ENCODE measurements at places on chromosomes 3 and 15.
A peak's percentile ranks its signal among the peaks of the same experiment; 100 is the strongest.

DNA sequence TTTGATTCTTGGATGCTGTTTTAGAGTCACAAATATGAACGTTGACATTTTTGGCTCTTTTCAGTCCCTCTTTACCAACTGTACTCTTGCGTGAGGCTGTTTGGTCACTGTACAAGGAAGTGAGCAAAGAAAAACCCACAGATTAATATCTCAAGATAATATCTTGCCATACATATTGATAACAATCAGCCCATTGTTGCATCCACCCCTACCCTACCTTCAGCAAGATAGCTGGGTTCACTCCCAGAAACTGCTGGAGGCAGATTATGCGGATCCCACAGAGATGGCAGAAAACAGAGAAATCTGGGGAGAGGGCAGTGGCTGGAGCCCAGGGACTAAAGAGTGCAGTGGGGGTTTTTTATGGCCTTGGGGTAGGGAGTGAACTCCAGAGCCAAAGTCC, 29.9 kb upstream of the MFSD1 start:
- DNase-seq: no peak

- DNase-seq: no peak
Observed at GRCh38 chr3:12230406-12230805, 58.5 kb upstream of the PPARG start.

GRCh38 chr15:92845126-92845508, 55.0 kb upstream of the CHD2 start:
- peak; percentile 49 for DNase-seq

GRCh38 chr3:97264180-97264579, 449.8 kb downstream of the EPHA6 start:
- DNase-seq: no peak

- no peak for DNase-seq
Observed at GRCh38 chr3:23633261-23633960, 172.3 kb upstream of the UBE2E1 start.

GRCh38 chr3:195207056-195207455, 63.9 kb downstream of the XXYLT1 start:
- no peak for DNase-seq

DNA sequence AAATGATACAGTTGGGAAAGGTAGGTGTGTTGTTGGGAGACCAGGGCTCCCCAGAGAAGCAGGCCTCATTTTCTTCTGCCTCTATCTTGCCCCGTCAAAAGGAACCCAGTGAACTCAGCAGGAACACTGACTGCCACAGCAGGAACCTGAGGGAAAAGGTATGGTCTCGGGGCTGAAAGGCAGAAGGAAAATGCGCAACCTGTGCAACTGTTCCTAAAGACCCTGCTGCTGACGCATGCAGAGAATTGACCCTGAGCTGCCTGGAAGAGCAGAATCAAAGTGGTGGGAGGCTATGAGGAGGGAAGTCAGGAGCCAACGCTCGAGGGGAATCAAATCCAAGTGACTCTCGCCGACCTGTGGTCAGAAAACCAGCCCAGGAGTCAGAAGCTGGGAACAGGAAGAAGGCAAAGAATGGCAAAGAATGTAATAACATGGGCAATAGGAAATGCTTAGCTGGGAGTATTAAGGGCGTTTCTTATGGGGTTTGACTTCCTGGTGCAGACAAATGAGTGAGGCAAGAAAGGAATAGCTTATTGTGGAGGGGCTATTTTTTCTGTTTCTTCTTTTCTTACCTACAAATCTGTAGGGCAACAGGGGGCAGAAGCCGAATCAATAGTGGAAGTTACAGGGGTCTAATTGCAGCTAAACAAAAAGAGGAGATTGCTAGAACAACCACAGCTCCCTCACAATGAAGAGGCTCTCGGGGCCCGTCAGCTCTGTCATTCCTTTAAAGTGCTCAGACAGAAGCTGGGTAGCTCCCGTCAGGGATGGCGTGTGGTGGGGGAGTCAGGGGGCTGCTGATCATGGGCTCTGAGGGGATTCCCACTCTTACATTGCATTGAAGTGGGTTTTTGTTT, 65.4 kb upstream of the DLG1 start:
- DNase-seq: no peak

GRCh38 chr3:82815417-82816058, 1054.1 kb upstream of the GBE1 start:
- no peak for DNase-seq

- no peak for DNase-seq
Observed at GRCh38 chr3:140816372-140817195, 125.1 kb upstream of the SLC25A36 start.

DNA sequence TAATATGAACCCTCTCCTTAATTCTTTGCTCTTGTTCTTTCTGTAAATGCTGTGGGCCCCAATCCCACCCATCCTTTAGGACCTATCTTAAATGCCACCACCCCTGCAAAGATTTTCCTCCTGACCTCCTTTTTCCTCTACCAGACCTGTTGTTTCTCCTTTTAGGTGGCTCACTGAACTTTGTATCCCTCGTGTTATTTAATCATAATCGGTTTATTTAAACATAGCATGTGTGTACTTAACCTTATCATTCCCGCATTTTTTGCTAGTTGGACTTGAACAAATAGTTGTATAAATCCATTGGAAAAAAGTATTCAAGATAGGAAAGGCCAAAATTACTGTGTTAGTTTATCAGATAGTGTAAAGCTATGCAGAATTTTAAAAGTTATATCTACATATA, 988 bp upstream of the NFKBIZ start:
- DNase-seq: no peak

- DNase-seq: no peak
Observed at GRCh38 chr3:12041446-12042041, 37.4 kb downstream of the SYN2 start.
